Activated CD8-positive, alpha-beta T cell treated with anti-CD3 and anti-CD28 coated beads, Interleukin-2, amount 10 ng/mL, durations not matched to agents 7 days and 5 days (primary cell): ENCODE measurements at places on chromosomes 5 and 9.

GRCh38 chr5:95081982-95082381, 202.9 kb downstream of the MCTP1 start:
- no peak for DNase-seq

GRCh38 chr5:174482607-174483024, 241.8 kb upstream of the MSX2 start:
- no peak for DNase-seq

DNA sequence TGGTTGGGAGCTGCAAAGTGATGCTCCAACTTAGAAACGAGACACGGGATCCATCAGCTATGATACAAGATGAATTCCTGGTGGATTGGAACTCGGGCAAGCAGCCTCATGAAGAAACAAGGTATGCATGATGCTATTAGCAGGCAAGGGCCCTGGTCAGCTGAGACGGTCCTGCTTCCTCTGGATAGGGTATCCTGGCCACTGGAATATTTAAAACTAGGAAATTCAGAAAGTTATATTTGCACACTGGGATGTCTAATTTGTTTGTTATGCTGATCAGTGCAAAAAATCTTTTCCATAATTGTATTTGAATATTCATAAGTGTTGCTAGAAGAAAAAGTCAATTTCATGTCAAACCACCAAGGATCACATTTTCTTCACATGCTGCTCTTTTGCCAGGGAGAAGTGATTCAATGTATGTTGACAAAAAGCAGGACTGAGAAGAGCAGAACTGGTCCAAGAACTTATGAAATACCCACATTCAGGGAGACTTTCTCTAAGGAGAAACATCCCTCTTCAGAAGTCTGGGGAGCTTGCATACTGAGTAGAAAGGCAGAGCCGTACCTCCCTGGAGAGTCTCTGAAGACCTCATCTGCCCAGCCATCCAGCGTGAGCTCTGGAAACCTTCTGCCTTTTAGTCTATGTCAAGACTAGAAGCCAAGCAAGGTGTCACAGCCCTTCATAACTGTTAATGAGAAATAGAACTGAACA, 6.7 kb upstream of the NXNL2 start:
- DNase-seq, result no peak

- peak; percentile 21 for DNase-seq
These were observed 39.0 kb downstream of the ITK start for GRCh38 chr5:157219491-157220271.

GRCh38 chr9:70136632-70137031, 93.0 kb downstream of the MAMDC2 start:
- no peak for DNase-seq

GRCh38 chr9:84499969-84500582, 159.5 kb upstream of the SLC28A3 start:
- no peak for DNase-seq

GRCh38 chr5:96968614-96969013, 32.7 kb downstream of the LNPEP start:
- DNase-seq, result no peak

GRCh38 chr9:98502976-98503325, 205.8 kb downstream of the GABBR2 start:
- no peak for DNase-seq
